Spinal cord (tissue), 10 donors: ENCODE measurements at places on chromosomes 3 and 15. TPM values are rescaled to one million over a fixed set of nuclear protein-coding genes. Genes with fewer than 3 reads are reported as not detected.

- no peak overlapping the region for H3K27ac ChIP-seq
- H3K4me1 ChIP-seq, result no peaks in the 10 kb centered on the region
- peak; percentile 48 for DNase-seq
- no peak overlapping the region for H3K4me3 ChIP-seq
- H3K27me3 ChIP-seq, result no peaks in the 10 kb centered on the region
- no peaks in the 10 kb centered on the region for H3K36me3 ChIP-seq
Observed at GRCh38 chr15:38683382-38684242, 119.0 kb upstream of the RASGRP1 start.

- H3K36me3 ChIP-seq, result peaks cover 61% of the 10 kb centered on the region
- H3K27ac ChIP-seq, result no peak overlapping the region
- H3K4me1 ChIP-seq, result peaks cover 57% of the 10 kb centered on the region
- DNase-seq, result no peak
Observed at GRCh38 chr3:50217681-50218080, 12.6 kb downstream of the SLC38A3 start.

IGSF11 gene
- total RNA-seq, result 13.6 TPM

DNA sequence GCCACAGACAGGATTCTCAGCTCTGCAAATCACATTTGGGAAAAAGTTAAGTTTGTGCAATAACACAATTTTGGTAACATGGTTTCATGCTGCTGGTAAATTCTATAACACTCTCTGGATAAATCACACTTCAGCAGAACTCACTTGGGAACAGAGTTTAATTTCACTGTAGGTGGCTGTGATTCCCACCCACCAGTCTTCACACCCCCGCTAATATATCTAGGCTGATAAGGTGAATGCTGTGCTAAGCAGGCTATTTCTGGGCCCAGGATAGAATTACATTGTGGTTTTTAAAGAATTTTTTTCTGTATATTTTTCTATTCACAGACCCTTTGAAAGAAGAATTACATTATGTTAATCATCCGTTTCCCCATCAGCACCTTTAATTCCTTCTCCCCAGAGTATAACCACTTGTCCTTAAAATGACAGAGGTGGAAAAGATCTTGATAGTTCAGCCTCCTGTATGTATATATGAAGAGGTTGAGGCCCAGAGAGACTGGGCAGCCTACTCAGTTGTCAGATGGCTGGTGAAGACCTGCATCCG lies 22.9 kb downstream of the MAP2K1 start:
- H3K27me3 ChIP-seq, result no peaks in the 10 kb centered on the region
- no peak overlapping the region for H3K27ac ChIP-seq
- H3K36me3 ChIP-seq, result no peaks in the 10 kb centered on the region

- DNase-seq, result no peak
- H3K4me3 ChIP-seq, result no peak overlapping the region
- H3K27me3 ChIP-seq, result no peaks in the 10 kb centered on the region
Observed at GRCh38 chr15:47614360-47615011, 102.8 kb upstream of the SEMA6D start.

MB21D2 gene
- total RNA-seq, result 23.4 TPM

- H3K4me1 ChIP-seq, result peaks cover 24% of the 10 kb centered on the region
- H3K36me3 ChIP-seq, result peaks cover 31% of the 10 kb centered on the region
- H3K27ac ChIP-seq, result no peak overlapping the region
- H3K27me3 ChIP-seq, result no peaks in the 10 kb centered on the region
- H3K4me3 ChIP-seq, result no peak overlapping the region
Observed at GRCh38 chr3:50603261-50604109, 8.1 kb downstream of the CISH start.

RTP4 gene
- total RNA-seq, result 1.1 TPM

DNA sequence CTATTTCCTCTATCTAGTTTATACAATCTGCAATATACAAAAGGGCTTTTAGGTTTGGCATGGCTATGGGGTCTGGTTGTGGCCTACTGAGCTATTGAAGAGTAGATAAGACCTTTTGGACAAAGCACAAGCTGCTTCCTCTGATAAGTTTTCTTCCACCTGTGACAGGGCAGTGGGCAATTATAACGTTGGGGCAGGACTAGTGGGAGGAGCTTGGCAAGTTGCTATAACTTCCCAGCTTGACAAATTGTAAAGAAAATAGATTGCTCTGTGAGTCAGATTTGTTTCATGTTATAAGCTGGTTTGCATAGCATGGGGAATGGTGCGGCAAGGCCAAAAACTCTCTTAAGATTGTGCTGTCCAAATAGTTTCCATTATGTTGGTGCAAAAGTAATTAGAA lies 64.9 kb downstream of the SLC7A14 start:
- H3K27ac ChIP-seq, result no peak overlapping the region
- no peaks in the 10 kb centered on the region for H3K4me1 ChIP-seq

PLSCR2 gene
- not detected for total RNA-seq

DNA sequence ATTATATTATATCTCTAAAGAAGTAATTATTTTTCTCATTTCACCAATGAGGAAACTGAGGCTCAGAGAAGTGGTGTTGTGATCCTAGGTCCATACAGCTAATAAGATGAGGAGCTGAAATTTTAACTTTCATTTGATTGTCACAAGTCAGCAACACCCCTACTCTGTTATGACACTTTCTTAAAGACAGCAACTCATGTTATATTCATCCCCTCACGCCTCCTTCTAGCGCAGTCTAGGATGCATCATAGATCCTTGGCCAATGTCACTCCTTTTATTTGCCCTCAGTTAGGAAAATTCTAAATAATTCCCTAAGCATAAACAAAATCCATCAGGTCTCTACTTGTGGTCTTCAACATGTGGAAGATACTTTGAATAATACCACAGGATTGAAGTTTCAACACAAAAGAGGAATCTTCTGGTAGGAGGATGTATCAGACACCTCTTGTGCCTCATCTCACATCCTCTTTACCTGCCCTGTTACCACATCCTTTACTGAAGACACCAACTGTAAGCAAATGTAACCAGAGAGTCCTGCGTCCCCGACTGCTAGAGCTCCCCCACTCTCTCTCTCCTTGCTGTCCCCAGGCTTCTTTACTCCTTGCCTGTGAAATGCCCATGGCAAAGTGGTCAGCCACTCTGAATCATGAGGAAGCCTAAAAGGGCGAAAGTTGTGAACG lies 53.7 kb downstream of the TRIM42 start:
- H3K4me1 ChIP-seq, result no peaks in the 10 kb centered on the region
- no peak for DNase-seq
- no peaks in the 10 kb centered on the region for H3K27me3 ChIP-seq
- no peak overlapping the region for H3K4me3 ChIP-seq

DNA sequence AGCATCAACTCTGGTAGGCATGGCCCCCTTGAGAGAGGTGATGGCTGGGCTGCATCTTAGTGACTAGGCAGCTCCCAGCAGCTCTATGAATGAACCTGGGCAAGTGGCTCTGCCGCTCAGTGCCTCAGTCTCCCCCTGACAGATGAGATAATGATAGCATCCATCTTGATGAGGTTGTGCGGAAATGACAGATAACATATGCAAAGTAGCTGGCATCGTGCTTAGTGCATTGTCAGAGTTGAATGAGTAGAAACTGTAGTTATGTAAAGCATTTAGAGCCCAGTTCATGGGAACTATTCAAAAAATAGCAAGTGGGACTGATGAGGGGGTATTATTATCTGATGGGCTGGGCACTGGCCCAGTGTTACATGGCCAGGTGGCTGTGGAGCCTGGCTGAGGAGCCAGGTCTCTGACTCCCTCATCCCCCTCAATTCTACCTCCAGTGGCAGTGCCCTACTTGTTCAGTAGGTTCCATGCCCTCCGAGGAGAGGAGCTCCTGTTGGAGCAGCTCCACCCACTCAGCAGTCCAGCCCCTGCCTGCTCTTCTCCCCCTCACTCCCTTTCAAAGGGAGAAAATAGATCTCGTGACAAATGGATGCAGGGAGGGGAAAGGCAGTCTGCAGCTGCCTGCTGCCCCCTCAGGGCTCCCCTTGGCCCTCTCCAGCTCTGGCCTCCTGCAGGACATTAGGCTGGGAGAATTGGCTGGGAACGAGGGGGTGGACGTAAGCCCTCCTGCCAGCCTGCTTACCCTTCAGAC lies 6.6 kb downstream of the PRKCD start:
- no peak overlapping the region for H3K4me3 ChIP-seq
- no peak for DNase-seq
- H3K36me3 ChIP-seq, result peaks cover 10% of the 10 kb centered on the region
- H3K4me1 ChIP-seq, result peaks cover 62% of the 10 kb centered on the region
- H3K27ac ChIP-seq, result no peak overlapping the region

DNA sequence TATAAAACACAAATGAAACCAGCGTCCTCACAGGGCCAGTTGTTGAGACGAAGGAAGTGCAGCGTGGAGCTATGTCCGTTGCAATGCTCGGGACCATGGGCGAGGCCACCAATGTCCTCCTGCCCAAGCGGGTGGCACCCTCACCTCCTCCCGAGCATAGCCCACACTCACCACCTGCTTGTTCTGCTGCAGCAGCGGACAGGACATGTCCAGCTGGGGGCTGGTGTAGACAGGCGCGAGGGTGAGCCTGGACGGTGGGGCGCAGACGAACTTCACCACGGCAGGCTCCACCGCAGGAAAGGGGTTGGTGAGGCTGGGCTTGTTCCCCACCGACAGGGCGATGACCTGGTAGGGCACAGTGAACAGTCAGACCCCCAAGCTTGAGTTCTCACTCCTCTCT lies 62.1 kb downstream of the NUP210 start:
- DNase-seq, result no peak
- no peak overlapping the region for H3K27ac ChIP-seq
- H3K36me3 ChIP-seq, result peaks cover 88% of the 10 kb centered on the region
- H3K4me1 ChIP-seq, result no peaks in the 10 kb centered on the region
- no peaks in the 10 kb centered on the region for H3K27me3 ChIP-seq
- H3K4me3 ChIP-seq, result no peak overlapping the region

DNA sequence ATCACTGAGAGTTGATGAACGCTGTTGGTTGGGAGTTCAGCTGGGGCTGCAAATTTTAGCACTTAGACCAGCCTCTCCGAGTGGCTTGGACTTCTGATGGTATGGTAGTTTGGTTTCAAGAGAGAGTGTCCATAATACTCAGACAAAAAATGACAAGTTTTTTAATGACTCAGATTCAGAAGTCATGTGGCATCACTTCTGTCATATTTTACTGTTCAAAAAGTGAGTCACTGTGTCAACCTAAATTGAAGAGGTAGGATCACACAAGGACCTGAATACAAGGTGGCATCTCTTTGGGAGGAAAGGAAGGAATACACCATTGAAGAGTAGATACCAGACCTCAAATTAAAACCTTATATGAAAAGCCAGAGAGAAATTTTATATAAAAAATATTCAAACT lies 99.1 kb upstream of the CHMP2B start:
- DNase-seq, result no peak
- no peaks in the 10 kb centered on the region for H3K36me3 ChIP-seq
- H3K4me3 ChIP-seq, result no peak overlapping the region
- H3K27me3 ChIP-seq, result no peaks in the 10 kb centered on the region
- no peaks in the 10 kb centered on the region for H3K4me1 ChIP-seq

DNA sequence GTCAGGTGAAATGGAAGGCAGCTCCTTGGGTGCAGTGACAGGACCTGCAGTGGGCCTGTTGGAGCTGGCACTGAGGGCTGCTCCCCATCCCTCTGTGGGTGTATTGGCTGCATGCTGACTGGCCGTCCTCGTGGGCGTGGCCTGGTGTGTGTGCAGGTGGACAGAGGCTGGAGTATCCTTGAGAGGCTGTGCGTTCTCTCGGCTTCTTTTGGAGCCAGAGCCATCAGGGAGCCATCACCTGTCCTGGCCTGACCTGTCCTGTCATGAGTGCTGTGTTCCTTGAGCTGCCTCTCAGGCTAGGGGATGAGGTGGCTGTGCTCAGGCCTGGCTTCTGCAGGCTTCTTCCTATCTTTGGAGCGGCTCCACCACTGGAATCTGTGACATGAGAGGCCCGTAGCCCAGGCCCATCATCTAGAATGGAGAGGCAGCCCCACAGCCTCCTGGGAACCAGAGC lies 61.5 kb downstream of the APBA2 start:
- H3K4me3 ChIP-seq, result no peak overlapping the region
- no peak overlapping the region for H3K27ac ChIP-seq
- peaks cover 14% of the 10 kb centered on the region for H3K4me1 ChIP-seq

DNA sequence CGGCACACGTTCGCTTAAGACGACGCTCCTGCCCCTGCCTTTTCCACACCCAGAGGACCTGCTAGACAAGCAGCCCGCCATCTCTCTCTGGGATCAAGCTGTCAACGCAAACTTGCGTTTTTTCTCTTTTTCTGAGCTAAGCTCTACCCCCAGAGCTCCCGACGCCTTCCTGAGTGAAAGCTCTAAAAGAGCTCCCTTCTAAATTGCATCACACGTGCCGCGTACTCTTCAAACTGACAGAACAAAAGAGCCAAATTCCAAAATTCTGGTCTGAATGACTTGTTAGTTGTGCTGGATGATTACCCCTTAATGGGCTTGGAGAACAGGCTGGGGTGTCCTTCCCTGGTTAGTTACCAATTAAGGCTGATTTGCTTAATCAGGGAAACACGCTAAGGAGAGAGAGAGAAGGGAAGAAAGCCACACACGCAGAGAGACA lies 81.2 kb downstream of the MDFIC2 start:
- no peak overlapping the region for H3K4me3 ChIP-seq
- H3K36me3 ChIP-seq, result no peaks in the 10 kb centered on the region
- H3K27me3 ChIP-seq, result no peaks in the 10 kb centered on the region
- no peak overlapping the region for H3K27ac ChIP-seq
- H3K4me1 ChIP-seq, result no peaks in the 10 kb centered on the region
- no peak for DNase-seq

GRCh38 chr3:50274371-50275104 lies 4.3 kb upstream of the LSMEM2 start:
- H3K36me3 ChIP-seq, result peaks cover 34% of the 10 kb centered on the region
- H3K4me3 ChIP-seq, result no peak overlapping the region
- peaks cover 43% of the 10 kb centered on the region for H3K27me3 ChIP-seq
- H3K4me1 ChIP-seq, result peaks cover 63% of the 10 kb centered on the region

DNA sequence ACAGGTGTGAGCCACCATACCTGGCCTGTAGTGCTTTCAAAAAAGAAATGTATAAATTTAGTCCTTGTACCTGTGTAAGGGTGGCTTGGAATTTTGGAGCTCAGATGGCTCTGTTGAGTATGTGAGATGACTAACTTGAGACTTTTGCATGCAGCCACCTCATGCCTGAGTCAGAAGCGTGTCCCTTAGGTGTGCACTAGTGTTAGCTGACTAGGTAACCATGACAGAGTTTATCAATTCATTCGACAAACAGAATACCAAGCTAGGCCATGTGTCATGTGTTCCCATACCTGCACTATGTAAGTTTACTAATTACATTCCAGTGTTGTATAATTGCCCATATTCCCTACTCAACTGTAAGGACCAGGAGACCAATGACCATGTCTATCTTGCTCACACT lies 4.0 kb upstream of the ZNF639 start:
- H3K27ac ChIP-seq, result no peak overlapping the region
- no peak overlapping the region for H3K4me3 ChIP-seq
- no peaks in the 10 kb centered on the region for H3K36me3 ChIP-seq
- H3K27me3 ChIP-seq, result no peaks in the 10 kb centered on the region
- no peak for DNase-seq

NEO1 gene
- total RNA-seq, result 97.5 TPM

GRCh38 chr15:56774356-56774755 lies 41.0 kb upstream of the ZNF280D start:
- no peaks in the 10 kb centered on the region for H3K36me3 ChIP-seq
- H3K4me3 ChIP-seq, result no peak overlapping the region
- H3K27me3 ChIP-seq, result no peaks in the 10 kb centered on the region

CISH gene
- total RNA-seq, result 1.1 TPM
